ENCODE measurements at places on chromosomes 1 and 21.

- DNase-seq, result peak; percentile 46
These were observed 1.0 kb downstream of the ARID1A start for GRCh38 chr1:26696654-26697430.

- no peak for DNase-seq
These were observed 26.7 kb upstream of the RPTN start for GRCh38 chr1:152185544-152186391.

DNA sequence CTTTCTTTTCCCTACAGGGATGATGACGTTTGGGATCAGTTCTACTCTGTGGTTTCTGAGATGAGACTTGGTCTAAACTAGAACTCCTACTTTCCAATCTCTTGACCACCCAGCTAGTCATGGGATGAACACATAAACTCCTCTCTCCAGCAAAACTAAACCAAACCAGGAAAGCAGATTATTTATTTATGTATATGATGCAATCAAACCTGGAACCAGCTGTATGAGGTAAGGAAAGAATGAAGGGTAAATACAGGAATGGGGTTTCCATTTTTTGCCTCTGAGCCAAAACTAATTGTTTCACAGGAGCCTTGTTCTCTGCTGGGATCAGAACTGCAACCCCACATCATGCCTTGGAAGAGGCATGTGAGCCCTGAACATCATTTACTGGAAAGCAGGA is 3.3 kb upstream of the AGT start:
- DNase-seq, result no peak

DNA sequence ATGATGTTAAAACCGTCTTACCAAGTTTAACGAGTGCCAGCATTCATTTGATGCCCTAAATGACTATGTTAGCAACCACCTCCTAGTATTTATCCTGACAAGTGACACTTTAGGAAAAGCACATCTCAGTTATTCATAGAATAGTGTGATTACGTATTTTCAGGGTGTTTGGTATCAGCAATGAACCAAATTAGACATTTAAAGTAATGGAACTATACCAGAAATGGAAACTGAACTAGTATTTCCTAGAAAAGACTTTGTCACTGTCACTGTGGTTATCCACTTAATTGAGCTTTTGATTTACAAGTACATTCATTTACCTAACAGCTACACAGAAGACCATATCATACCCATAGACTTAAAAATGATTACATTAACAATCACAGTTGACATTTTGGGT is 3.6 kb upstream of the IL12RB2 start:
- no peak for DNase-seq

GRCh38 chr1:29704430-29704829 is 468.1 kb downstream of the PTPRU start:
- no peak for DNase-seq

- no peak for DNase-seq
These were observed 41.2 kb downstream of the ACTN2 start for GRCh38 chr1:236727521-236727920.

GRCh38 chr21:26572076-26572701 is 897 bp downstream of the CYYR1 start:
- no peak for DNase-seq

DNA sequence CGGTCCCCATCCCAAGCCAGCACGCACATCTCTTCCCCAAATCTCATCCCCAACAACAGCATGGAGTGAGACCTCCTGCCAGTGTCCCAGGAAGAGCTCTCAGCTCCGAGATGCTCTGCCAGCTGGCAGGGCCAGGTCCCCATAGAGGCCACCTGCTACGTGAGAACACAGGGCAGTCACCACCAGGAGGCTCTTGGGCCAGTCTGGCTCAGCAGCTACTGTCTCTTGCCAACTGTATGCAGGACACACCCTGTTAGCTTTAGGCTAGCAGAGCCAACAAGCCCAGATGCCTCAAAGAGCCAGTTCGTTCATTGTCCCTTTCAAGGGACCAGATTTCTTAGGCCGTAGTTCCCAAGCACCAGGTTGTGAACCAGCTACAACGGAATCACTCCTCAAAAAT is 36.9 kb downstream of the FBXO2 start:
- no peak for DNase-seq

- no peak for DNase-seq
These were observed 28.4 kb upstream of the SARS1 start for GRCh38 chr1:109185357-109185756.

DNA sequence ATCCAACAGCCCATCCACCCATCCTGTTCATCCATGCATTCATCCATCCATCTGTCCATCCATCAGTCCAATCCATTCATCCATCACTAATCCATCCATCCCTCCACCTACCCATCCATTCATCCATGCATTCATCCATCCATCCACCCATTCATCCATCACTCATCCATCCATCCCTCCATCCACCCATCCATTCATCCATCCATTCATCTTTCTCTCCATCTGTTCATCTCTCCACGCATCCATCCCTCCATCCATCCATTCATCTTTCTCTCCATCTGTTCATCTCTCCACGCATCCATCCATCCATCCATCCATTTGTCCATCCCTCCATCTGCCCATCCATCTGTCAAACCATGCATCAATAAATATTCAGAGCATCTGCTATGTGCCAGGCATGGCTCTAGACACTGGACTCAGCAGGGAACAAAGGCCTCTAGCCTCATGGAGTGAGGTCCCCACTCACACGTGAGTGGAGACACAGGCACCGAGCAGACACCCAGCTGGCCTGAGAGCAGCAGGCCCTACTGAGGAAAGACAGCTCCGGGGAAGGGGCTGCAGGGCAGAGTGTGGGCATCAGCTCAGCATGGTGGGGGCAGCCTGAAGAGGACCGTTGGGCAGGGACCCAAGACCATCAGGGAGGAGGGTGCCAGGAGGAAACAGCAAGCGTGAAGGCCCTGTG is 9.6 kb downstream of the KRTAP10-1 start:
- no peak for DNase-seq

GRCh38 chr21:38824124-38824822 is 18.5 kb downstream of the ETS2 start:
- no peak for DNase-seq

DNA sequence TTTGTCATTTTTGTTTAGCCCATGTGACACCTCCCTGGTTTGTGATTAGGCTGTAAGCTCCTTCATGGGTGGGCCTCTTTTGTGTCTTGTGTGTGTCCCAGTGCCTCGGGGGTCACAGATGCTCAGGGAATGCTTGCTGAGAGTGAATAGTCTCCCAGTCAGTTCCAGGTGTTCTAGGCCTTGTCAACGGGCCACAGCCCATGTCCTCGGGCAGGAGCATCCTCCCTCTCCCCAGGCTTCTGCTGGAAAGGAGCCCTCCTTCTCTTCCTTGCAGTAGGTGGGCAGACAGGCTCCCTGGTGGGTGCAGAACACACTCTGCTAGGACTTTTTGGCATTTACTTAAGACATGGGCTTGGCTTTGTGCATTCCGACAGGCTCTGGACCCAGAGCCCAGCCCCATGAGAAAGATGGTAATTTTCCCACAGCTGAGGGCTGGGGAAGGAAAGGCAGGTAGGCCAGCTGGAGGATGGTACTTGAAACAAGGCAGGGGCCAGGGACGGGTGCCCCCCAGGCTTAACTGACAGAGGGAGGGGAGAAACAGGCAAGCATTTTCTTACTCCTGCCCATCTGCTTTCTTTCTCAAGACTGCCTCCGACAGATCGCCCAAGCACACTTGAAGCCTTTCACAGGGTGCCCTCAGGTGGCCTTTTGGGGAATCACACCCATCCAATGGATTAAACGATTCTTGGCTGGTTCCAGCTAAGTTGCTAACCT is 7.1 kb upstream of the CPLANE2 start:
- DNase-seq, result peak; percentile 83

- no peak for DNase-seq
These were observed 6.5 kb upstream of the KRTAP19-7 start for GRCh38 chr21:30567617-30568016.

DNA sequence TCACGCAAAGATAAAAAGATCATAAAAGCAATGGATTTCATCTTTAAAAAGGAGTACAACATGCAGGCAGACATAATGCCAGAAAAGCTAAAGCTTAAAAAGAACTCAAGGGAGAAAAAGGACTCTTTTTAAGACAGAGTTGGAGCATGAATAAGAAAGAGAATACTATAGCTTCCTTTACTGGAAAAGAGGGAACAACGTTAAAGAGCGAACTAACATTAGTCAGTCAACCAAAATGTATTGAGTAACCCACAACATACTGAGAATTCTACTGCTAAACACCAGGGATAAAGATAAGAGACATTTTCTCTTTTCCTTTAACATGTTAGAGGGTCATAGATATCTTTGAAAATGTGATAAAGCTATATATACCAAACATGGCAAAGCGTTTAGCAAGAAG is 182.0 kb downstream of the DUSP10 start:
- DNase-seq, result no peak

DNA sequence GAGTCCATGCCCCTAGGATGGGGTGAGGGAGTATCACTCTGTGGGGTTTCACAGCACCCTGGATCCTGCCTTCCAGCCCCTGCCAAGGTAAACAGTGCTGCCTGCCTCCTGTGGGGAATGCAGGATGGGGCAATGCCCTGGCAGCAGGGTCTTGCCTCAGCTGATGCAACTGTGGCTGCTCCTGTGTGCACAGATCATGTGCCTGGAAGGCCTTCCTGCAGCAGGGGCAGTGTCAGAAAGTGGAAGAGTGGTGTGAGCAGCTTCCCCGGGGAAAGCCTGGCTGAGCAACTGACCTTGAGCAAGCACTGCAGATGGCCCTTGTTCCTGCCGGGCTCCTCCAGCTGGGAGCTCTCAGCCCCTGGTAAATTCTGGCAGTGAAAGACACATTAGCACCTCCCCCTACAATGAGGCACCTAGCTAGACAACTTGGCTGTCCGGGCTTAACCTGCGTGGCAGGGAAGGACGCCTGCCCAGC is 9.9 kb downstream of the TOR3A start:
- DNase-seq, result no peak

DNA sequence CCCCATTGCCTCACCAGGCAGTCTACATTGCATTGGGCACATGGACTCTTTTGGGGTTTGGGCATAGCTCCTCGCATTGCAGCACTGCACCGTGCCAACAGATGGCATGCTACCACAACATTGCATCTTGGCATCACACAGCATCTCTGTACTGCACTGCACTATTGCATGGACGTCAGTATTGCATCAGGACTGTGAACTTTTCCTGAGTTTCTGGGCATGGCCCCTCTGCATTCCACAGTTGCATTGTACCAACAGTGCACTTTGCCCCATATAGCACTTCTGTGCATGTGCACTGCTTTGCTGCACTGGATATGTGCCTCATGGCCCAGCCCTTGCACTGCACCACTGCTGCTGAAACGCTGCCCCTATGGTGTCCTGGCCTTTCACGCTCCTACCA is 9.6 kb downstream of the PTPRU start:
- DNase-seq, result no peak

GRCh38 chr1:151943591-151943990 is 34.3 kb upstream of the THEM4 start:
- DNase-seq, result no peak
